ENCODE measurements at places on chromosomes 1 and 21. TPM values are rescaled to one million over a fixed set of nuclear protein-coding genes. Genes with fewer than 3 reads are reported as not detected.
A peak's percentile ranks its signal among the peaks of the same experiment; 100 is the strongest.

Gene AMPD1
- total RNA-seq, result not detected

Gene ERICH3
- total RNA-seq, result not detected

Gene AGT
- total RNA-seq, result 0.10 TPM

Gene NKAIN1
- total RNA-seq, result 0.58 TPM

Gene NCDN
- 57.6 TPM for total RNA-seq

- DNase-seq, result no peak
These were observed 29.1 kb upstream of the TADA1 start for GRCh38 chr1:166905136-166905535.

DNA sequence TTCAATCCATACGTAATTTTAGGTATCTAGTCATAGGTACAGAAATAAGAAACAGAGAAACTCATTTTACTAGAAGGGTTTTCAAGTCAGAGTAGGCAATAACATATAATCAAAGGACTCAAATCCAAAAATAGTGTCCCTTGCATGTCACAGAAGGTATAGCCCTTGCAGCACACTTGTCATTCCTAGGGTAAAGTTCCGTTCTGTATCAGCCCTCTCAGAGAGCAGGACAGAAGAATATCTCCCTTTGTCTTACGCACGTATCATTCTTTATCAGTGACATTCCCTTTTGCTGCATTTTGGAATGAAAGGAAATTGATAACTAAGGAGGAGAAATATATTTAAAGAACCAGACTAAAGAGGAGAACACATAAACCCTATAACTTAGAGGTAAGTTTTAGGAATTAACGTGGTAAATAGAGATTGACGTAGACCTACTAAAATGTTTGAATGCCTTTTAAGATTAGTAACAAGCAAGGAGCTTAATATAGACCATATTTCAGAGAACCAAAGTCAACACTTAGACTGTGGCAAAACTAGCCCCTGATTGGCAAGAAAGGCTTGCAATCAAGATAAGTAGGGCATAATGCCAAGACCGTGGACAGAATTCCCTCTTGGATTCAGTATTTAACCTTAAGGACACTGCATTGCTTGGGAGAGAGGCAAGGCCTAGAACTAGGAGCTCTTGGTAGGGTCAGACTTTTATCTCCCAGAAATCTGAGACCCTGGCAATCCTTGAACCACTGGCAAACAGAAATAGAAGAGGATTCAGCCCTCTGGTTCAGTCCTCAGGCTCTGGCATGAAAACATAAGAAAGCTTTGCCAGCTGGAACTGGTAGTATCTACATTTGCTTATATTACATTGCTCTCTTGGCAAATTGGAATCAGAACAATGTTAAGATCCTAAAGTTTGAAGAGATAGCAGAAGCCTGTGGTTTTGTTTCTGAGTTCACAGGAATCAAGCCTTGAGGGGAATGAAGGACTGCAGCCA, 232.1 kb downstream of the ASTN1 start:
- DNase-seq, result no peak

DNA sequence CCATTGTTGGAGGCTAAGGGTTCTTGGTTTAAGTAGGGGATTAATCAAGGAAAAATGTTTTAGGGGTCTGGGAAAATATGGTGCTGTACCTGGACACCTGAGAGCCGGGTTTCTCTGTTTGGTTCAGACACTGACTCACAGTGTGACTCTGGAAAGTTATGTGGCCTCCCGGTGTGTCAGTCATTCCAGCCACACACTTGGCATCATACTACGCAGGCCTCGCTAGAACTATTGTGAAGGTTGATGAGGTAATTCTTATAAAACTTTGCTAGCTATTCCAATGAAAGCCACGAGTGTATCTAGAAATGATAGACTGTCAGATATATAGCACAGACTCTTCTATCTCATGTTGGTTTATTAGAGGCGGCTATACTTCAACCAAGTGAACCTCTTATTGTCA, 4.8 kb upstream of the CAMSAP2 start:
- no peak for DNase-seq

GRCh38 chr1:9201401-9202239, 33.0 kb upstream of the H6PD start:
- peak; percentile 61 for DNase-seq

DNA sequence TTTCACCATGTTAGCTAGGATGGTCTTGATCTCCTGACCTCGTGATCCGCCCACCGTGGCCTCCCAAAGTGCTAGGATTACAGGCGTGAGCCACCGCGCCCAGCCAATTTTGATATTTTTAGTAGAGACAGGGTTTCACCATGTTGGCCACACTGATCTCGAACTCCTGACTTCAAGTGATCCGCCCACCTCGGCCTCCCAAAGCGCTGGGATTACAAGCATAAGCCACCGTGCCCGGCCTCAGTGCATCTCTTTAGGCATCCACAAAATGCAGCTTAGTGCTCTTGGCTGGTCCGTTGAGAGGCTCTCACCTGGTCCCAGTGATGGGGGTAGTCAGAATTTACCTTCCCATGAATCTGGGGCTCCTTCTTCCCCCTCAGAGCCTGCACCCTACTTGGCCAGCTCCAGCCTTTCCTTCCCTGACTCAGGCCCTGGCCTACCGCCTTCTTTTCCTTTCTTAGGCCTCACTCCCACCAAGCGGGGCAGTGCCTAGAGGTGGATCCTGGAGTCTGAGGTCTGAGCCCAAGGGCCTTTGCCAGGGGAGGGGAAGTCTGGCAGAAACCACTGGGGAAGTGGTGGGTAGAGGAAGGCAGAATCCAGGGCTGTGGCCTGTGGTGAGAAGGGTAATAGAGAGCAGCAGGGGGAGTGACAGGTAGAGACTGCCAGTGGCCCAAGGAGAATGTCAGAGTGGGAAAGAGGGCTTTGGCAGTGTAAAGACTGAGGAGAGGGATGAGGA, 3.7 kb downstream of the LENEP start:
- DNase-seq, result no peak

GRCh38 chr21:33754481-33754880, 112.2 kb downstream of the ITSN1 start:
- DNase-seq, result no peak

DNA sequence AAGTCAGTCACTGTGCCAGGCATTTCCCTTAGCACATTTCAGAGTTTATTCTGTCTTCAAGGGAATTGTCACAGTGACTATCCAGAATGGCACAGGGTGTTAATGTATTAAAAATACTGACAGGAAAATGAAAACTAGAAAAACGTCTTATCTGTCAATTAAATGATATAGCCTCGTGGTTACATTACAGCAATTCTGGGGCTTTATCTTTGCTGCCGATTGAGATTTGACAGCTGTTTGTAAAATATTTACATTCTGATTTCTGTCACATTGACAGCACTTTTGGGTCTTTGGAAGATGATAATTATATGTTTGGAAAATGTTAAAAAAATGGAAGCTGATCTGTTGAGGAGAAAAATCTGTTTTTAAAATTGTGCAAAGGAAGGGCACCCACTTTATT, 250.0 kb downstream of the CHRM3 start:
- no peak for DNase-seq

DNA sequence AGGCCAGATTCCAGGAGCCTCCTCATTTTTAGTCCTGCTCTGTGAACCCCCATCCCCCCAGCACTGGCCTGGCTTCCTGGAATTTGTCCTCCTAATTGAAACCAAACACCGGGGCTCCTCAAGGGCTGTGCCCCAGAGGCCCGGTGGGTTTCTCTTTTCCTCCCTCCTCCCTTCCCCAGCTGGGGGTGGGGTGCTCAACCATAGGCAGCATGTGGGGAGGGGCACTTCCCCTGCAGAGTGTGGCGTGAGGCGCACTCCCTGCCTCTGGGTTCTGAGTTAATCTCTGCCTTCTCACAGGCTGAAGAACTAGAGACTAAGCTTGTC, 67.5 kb upstream of the ACOT11 start:
- no peak for DNase-seq

DNA sequence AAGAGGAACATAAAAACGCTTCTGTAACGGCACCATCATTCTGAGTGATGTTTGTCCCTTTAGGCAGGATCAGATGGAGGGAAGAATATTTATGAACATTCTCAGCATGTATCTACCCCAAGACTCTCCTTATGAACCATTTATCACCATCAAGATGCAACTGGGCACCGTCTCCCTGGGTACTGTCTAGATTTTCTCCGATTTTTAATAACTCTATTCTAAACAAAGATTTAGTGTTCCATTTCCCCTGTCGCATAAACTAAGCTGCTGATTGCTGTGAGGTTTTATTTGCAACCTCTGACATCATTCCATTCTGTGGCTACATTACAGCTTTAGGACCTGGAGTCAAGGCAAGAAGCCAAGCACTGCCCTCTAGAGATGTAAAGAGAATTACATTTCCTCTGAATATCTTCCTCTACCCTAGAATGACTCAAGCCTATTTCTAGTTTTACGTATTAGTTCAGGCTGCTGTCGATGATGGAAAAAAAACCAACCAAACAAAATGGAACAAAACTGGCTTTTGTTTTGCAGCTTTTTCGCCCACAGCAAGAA, 130.1 kb upstream of the MAP1LC3C start:
- peak; percentile 69 for DNase-seq

GRCh38 chr1:156602557-156602993, 1.3 kb upstream of the GPATCH4 start:
- DNase-seq, result no peak

GRCh38 chr1:39142401-39143060, 62.0 kb upstream of the MACF1 start:
- DNase-seq, result no peak

GRCh38 chr1:154514066-154514553, 11.9 kb upstream of the SHE start:
- no peak for DNase-seq

- no peak for DNase-seq
These were observed 347.4 kb upstream of the PTBP2 start for GRCh38 chr1:96374076-96374762.

GRCh38 chr1:119582801-119583200, 65.3 kb downstream of the ZNF697 start:
- peak; percentile 57 for DNase-seq

- DNase-seq, result no peak
These were observed 825 bp downstream of the TMEM39B start for GRCh38 chr1:32073299-32074229.

GRCh38 chr1:229905031-229905545, 161.9 kb upstream of the GALNT2 start:
- DNase-seq, result no peak

DNA sequence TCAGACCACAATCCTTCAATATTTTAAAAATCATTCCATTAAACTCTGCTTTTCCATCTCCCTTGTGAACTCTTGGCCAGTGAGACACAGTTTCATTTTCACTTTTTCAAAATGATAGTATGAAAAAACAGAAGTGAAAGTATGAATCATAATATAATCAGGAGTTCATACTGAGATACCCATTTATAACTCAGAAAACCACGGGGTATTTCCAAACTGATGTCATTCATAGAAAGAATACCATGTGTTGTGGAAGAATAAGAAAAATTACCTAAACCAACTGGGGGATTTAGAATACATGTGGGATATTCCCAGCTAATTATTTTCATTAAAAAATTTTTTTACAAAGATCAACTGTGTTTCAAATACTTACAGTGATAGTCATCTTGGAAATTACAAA, 149.9 kb downstream of the MRPL39 start:
- peak; percentile 67 for DNase-seq

DNA sequence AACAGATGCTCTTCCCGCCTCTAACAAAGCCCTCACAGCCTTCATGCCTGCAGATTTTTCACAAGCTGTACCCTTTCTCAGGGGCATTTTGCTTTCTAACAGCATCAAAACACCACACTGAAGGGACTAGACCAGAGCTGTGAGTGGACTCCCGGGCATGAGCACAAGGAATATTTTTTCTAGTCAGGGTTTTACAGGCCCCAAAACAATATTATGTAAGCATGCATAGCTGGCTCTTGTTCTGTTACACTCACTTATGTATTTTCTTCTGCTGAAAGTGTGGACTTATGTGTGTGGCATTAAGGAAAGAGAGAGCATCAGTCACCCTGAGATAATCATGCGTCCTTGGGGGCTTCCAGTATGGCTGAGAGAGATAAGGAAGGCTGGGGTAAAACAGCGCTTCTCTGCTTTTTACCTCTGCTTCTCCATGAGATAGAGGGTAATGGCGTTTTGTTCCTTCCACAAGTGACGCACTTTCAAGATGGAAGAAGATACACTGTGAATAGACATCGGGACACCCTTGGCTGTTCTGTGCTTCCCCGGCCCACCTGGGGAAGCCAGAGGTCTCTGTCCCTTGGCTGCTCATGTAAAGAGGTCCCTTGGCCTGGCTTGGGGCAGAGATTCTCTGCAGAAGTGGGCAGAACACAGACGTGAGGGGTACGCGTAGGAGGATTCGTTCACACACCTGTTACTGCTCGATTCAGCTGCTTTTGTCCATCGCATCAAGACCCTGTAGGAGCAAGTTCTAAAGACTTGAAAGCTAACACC, 266.7 kb upstream of the RAB4A start:
- DNase-seq, result no peak

DNA sequence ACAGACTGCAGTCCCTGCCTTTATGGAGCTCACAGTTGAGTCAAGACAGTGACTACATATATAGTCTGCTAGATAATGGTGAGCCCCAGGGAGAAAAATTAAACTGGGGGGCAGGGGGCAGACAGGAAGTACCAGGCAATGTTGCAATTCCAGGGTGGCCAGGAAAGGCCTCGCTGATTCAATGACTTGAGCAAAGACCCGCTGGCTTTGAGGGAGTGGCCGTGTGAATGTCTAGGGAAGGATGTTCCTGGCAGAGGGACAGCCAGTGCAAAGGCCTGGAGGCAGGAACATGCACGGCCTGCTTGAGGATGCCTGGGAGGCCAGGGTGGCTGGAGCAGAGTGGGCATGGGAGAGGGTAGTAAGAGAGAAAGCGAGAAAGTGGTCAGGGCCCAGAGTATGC, 23.0 kb upstream of the EPHA8 start:
- DNase-seq, result peak; percentile 34

- no peak for DNase-seq
These were observed 38.6 kb downstream of the NSL1 start for GRCh38 chr1:212752934-212753497.

DNA sequence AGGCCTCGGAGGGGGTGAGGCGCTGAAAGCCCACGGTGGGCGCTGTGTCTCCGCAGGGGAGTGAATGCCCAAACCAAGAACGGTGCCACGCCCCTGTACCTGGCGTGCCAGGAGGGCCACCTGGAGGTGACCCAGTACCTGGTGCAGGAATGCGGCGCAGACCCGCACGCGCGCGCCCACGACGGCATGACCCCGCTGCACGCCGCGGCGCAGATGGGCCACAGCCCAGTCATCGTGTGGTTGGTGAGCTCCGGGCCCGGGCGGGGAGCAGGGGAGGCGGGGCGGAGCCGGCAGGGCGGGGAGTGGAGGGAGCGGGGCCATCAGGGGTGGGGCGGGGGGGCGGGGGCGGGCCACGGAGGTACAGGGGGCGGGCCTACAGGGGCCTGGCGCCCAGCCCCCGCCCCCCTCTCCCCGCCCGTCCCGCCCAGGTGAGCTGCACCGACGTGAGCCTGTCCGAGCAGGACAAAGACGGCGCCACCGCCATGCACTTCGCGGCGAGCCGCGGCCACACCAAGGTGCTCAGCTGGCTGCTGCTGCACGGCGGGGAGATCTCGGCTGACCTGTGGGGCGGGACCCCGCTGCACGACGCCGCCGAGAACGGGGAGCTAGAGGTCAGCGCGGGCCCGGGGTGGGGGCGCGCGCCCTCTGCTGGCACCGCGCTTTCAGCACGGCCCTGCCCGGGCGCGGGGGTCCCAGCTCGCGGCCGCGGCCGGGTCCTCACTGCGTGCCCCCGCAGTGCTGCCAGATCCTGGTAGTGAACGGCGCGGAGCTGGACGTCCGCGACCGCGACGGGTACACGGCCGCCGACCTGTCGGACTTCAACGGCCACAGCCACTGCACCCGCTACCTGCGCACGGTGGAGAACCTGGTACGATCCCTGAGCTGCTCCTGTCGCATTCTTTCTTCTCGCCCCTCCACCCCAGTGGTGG, 15.9 kb downstream of the ESPN start:
- no peak for DNase-seq

GRCh38 chr1:147567594-147568381, 26.5 kb downstream of the BCL9 start:
- no peak for DNase-seq

Data from HT1080 (cell line).